Activated CD4-positive, alpha-beta T cell treated with anti-CD3 and anti-CD28 coated beads, Interleukin-2, amount 50 U/mL, for 48 hours (primary cell): ENCODE measurements at places on chromosomes 2 and 18.

- no peak for DNase-seq
These were observed 127.4 kb downstream of the CCDC102B start for GRCh38 chr18:68925268-68925667.

DNA sequence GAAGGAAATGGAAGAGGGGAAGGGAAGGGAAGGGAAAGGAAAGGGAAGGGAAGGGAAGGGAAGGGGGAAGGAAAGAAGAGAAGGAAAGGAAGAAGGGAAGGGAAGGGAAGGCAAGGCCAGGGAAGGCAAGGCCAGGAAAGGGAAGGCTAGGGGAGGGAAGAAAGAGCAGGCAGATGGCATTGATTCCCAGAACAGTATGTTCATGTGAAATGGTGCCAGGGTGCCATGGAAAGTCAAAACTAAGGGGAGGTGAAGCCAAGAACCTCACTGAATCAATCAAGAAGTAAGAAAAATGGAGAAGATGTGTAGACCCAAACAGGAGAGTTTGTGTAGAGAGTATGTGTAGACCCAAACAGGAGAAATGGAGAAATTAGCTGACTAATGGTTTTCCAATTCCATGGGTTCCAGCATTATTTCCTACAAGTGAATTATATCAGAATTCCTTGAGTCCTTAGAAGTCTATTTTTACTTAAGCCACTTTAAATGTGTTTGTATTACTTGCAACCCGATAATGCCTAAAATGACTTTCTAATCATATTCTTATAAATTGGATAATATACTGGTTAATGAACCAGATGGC is 367.6 kb downstream of the TXNL1 start:
- DNase-seq: no peak

DNA sequence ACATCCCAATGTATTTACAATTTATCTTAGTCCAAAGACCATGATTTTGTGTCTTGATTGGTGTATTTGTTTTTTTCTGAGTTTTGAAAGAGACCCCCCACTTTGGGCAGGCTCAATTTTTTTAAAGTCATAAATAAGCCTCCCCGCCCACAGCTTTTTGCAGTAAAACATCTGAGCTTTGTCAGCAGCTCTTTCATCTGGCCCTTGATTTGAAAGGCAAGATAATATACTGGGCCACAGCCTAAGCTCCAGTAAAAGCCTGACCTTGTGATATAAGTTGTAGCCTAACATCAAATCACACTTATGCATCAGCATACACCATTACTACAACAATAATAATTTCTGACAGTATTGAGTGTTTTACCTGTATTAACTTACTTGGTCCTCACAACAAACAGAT is 51.3 kb upstream of the SERTAD2 start:
- DNase-seq: no peak

GRCh38 chr2:32678825-32679224 is 51.0 kb downstream of the TTC27 start:
- no peak for DNase-seq

GRCh38 chr2:207072571-207072970 is 93.2 kb downstream of the KLF7 start:
- no peak for DNase-seq

DNA sequence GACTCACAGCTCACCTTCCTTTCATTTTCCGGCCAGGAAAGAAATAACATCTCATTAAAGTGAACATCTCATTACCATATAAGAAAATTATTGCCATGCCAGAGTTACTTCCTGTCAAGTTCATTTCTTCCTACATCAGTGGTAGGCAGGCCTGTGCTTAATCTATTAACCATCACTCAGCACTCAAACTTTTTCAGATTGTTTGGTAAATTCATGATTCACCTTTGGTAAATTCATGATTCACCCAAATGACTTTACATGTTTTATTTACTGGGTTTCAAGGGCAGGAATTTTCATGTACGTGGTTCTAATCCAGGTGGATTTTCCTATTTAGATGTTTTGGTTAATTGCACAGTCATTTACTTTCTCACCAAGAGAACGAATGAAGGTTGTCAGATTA is 116.5 kb downstream of the CSRNP3 start:
- no peak for DNase-seq

- DNase-seq: no peak
These were observed 481.3 kb downstream of the PIK3C3 start for GRCh38 chr18:42436222-42436765.

DNA sequence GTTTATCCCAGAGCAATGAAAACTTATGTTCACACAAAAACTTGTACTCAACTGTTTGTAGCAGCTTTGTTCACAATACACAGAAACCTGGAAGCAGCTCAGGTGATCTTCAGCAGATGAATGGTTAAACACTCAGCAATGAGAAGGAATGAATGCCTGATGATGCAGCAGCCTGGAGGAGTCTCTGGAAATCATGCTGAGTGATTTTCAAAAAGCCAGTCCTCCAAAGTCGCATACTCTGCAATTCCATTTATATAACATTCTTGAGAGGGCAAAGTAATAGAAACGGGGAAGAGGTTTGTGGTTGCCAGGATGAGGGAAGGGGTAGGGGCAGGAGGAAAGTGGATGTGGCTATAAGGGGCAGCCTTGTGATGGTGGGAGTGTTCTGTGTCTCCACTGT is 108.1 kb downstream of the CTIF start:
- DNase-seq: no peak

DNA sequence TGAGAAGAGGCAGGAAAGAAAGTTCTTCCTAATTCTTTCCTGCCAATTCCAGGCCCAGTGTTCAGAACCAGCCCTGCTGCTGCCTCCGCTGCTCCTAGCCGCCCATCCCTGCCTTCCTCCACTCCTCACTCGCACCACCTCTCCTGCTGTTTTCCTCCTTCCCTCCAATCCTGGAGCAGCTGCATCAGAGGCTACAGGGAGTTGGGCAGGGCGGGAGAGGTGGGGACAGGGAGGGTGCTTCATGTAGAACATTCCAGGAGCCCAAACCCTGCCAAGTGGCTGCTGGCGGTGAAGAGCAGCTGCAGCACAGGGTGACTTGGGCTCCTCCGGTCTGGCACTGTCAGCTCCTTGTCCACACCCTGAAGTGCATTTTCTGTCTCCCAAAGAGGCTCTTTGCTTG is 176.3 kb downstream of the TNS1 start:
- no peak for DNase-seq
